Kidney tubule cell (primary cell): ENCODE measurements at places on chromosomes 11 and 22.
A peak's percentile ranks its signal among the peaks of the same experiment; 100 is the strongest.

- DNase-seq, result no peak
Measured at GRCh38 chr11:118961591-118961990, 5.5 kb downstream of the UPK2 start.

DNA sequence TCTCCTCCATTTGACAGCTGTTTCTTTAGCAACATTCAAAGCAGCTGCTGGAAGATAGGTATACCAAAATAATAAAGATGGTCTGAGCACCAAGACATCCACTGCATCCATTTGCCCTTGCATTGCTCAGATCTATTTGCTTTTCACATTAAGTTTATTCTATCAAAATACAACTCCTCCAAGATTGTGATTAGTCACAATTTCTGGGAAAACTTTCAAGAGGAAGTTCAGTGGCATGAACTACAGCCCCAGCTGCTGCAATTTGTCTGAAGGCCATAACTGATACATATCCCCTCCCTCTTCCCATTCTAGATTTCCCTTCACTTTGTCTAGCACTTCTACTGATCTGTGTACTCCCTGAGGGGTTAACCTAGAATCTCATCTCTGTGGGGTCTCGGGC lies 117.5 kb upstream of the CEP126 start:
- DNase-seq, result no peak

GRCh38 chr11:266676-267439 lies 11.3 kb upstream of the NLRP6 start:
- no peak for DNase-seq

DNA sequence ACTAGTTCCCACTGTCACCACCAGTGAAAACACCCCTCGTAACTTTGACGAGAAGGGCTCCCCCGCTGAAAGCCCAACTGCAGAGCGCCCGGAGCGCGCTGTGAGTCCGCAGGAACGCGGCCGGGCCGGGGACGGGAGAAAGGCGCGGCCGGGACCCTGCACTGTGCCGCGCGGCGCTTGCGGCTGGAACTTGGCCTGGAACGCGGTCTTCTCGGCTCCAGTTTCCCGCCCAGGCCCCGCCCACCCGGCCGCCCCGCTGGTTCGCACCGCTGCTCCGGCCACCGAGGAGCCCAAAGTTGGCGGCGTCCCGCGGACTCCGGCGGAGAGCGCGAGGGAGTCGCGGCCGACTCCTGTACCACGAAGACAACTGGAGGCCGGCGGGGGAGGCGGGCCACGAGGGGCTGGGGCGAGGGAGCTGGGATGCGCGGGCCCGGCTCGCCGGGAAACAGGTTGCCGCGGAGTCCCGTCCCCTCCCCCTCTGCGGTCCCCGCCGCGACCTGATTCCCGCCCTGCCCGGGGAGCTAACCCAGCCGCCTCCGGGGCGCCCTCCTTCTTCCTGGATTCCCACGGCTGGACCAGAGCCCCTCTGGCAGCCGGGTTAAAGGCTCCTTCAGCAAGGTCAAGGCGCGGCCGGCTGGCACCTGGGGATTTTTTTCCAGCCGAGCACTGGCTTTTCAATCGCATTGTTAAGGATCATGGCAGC lies 3.4 kb downstream of the TENM4 start:
- peak; percentile 69 for DNase-seq

DNA sequence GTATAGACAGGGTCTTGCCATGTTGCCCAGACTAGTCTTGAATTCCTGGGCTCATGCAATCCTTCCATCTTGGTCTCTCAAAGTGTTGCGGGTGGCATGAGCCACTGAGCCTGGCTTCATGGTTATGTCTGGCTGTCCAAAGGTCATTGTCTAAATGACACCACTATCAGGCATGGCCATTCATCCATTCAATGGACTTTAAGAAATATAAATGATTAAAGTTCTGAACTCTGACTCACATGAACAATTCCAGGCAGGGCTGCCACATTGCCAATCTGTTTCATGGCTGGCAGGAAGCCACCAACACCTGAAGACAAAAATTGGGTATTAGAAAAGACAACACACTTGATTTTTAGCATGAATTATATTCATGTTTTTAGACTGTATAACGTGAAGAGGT lies 4.1 kb downstream of the RTCB start:
- DNase-seq, result peak; percentile 78

DNA sequence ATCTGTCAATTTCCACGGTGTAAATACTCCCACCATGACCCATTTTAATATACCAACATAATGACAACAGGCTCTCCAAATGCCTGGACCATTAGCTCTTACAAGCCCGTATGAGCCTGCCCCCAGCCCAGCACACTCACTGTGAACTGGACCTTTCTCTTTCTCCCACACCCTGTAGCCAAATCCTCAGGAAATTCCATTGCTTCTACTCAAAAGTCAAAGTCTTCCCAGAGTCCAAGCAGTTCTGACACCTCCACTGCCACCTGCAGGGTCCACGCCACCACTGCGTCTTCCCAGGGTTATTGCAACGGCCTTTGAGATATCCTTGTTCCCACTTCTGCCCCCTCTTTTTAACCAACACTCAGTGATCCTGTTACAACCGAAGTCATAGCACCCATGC lies 110.1 kb upstream of the ASPHD2 start:
- DNase-seq, result no peak
